Kidney capillary endothelial cell (primary cell): ENCODE measurements at places on chromosomes 16 and 17.

DNA sequence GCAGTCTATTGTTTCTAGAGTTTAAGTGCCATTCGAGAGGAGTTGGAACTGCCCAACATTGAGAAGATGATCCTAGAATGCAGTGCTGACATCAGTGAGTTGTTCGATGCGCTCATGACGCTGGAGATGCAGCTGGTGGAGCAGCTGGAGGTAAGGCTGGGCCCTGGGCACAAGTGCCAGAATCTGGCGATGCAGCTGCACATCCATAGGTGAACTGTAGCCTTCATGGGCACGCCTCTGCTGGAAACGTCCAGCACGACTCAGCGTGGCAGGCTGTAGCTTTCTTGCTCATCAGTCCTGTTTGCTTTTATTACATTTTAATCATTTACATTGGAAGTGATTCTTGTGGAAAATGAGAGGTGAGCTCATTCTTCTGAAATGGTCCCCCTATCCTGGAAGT lies 31.7 kb downstream of the DRC3 start:
- DNase-seq: no peak

DNA sequence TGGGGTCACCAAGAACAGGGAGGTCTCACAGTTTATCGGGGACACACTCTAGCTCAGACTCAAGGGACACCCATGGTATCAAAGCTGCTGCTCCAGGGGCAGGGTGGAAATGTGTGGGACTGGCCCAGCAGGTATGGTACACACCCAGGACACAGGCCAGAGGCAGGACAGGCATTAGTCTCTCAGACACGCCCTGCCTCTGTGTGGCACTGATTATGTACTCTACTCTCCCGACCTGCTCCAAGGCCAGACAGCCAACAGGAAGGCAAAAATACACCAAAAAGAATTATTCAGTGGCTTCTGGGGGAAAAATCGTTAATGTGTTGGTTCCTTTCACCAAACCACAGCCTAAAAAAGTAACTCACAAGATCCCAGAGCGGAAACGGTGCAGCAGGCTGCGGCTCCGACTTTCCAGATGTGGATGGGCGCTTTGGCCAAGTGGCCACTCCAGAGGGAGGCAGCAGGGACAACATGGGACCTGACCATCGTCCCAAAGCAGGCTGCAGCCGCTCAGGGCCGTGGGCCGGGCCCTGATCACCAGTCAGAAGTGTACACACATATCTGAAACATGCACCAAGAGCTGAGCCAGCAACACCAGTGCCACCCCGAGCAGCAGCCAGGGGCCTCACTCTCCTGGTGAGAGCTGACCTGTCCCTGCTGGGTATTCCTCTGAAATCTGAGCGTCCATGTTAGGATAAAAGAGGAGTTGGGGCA lies 1.0 kb upstream of the SIRT7 start:
- DNase-seq: no peak

- DNase-seq: no peak
Observed at GRCh38 chr16:55651841-55652824, 3.7 kb upstream of the SLC6A2 start.

DNA sequence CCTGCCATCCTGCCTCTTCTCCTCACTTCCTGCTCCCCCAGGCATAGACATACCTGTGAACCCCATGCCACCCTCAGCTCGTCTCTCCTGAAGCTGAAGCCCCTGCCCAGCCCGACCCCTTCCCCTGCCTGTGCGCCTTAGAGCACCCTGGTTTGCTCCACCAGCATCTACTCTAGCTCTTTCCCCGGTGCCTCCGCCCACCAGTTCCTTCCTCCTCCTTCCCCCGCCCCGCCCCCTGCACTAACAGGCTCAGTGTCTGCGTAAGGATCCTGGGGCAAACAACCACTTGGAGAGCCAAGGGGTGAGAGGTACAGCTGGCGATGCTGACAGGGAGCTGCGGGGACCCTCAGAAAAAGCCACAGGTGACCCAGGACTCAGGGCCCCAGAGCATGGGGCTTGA lies 1.9 kb downstream of the GPR142 start:
- DNase-seq: no peak

DNA sequence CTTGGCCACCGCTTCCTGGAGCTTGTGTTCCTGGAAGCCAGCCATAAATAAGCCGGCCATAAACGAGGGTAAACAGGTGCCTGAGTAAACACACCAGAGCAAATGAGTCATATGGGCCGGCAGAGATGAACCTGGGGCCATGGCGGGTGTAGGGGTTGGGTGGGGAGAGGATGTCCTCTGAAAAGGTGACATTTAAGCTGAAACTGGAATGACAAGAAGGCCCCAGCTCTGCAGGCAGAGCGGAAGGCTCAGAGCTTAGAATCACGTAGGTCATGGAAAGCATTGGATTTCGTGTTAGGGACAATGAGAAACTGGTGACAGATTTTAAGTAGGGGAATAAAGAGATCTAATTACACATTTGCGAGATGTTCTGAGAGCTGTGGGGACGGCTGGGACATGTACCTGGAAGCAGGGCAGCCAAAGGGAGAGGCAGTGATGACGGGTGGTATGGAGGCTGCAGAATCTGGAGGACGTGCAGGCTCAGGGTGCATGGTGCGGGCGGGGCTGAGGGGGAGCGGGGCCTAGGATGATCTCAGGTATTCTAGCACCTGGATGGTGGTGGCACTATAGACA lies 8.1 kb upstream of the DNASE1 start:
- no peak for DNase-seq

DNA sequence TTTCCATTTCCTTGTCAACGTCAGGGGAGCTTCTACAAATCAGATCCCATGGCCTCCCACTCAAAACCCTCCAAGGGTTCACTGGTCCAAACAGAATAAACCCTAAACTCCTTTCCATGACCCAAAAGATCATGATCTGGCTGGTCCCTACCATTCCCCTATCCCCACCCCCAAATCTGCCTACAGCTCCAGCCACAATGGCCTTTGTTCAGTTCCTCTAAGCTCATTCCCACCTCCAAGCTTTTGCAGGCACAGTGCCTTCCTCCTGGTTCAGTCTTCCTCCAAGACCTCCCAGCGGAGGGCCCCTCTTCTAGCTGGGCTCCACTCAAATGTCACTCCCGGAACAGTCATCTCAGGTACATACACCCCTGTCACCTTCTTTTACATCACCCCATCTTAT lies 2.0 kb downstream of the GPRC5B start:
- DNase-seq: peak; percentile 2

DNA sequence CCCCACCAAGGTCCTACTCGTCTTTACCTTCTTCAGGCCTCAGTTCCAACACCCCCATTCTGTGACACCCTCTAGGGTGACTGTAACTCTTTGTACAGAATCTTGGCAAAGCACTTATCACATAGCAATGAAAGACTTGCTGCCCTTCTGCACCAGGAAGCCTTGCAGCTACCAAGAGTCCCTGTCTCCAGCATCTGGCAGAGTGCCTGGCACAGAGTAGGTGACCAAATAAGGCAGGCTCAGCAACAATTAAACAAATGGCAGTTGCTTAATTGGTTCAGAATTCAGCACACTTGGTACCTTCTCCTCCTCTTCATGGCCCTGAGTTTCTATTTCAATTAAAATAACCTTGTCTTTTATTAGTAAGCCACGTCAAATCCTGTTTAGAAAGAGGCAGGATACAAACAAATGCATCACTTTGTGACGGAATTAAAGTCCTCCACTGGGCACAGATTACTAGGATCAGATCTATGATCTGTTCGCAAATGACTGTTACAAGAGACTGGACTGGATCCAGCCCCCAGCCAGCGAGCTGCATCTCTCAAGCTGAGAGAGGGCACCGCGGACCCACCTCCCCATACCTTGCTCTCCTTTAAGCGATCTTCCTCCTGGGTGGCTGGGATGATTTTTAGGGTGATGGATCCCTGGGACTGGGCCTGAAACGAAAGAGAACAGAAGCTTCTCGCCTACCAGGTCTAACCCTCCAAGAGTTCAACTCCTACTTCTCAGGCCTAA lies 9.4 kb downstream of the MPP3 start:
- DNase-seq: no peak

GRCh38 chr17:29433541-29433940 lies 43.4 kb downstream of the TAOK1 start:
- DNase-seq: no peak

DNA sequence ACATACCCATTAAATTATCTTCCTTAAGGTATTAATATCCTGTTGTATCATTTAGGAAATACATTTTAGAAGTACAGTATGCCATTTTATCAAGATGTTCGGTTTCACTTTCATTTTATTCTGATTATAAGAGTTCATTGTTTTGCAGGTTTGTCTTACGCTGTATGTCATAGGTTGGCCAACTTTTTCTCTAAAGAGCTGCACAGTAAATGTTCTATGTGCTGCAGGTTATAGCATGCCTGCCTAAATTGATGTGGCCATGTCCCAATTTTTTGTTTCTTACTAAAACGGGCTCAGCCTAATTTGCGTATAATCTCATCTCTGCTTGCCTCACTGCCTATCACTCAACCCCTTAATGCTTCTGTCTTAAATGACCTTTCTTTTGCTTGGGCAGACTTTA lies 126.4 kb downstream of the USP22 start:
- no peak for DNase-seq

DNA sequence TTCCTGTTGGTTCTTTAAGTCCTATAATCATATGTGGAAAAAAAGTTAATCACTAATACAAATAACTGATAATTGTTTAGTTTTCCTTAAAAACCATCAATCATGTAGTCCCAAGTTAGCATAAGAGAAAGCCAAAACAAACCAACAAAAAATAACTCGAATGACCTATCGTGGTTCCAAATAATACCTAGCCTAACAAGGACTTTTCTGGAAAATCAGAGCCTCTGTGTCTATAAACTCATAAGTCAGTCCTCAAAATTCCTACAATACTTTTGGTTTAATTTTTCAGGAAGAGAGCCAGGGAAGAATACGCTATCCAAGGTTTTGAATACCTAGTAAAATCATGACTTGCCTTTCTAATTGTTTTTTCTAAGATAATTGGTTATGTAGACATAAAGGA lies 975.3 kb upstream of the SOX9 start:
- DNase-seq: no peak

DNA sequence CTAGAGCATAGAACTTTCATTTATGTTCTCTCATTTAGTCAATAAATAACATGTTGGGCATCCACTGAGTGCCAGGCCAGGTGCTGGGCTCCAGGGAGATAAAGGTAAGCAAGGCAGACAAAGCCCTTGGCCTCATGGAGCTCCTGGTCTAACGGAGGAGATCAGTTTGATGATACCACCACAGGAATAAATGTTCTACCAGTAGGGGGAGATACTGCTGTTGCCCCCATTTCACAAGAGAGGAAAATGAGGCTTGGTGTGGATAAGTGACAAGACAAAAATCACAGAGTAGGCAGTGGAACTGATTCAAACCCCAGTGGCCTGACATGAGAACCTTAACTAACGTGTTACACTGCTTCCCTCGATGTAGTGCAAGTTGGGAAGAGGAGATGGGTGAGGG lies 80.4 kb upstream of the ERCC4 start:
- no peak for DNase-seq

DNA sequence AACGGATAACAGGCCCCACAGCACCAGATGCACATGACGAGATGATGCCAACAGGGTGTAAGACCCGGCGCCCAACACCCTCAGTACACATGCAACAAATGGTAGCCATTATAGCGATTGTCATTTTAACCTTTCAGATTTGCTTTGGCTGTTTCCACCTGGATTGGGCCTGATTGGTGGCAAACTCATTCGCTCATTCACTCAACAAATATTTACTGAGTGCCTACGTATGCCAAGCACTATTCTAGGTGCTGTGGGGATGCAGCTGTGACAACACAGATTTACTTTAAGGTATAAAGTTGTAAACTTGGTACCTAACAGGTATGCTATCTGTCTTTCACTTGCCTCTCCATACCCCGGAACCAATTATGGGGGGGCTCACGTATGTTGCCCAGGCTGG lies 66.8 kb downstream of the SRCIN1 start:
- DNase-seq: no peak

DNA sequence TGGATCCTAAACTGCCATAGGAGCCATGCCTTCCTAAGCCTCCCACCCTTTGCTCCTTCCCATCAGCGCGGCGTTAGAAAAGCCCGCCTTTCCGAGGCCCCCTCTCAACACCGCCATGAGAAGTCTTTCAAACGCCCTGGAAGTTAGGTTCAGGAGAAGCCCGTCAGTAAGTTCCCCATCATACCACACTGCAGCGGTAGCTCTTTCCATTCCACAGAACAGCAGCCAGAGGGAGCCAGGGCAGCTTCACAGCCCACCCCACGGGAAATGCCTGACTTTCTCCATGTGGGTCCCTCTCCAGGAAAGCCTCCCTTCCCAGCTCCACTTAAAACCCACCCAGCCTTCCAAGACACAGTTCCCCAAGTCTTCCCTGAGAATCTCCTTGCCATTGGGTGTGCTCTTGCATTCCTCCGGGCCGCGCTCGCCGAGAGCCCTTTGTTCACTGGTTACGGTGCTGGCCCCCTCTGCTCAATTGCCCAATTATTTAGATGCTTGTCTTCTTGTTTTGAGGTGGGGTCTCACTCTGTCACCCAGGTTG lies 28.7 kb downstream of the KIAA0513 start:
- no peak for DNase-seq

DNA sequence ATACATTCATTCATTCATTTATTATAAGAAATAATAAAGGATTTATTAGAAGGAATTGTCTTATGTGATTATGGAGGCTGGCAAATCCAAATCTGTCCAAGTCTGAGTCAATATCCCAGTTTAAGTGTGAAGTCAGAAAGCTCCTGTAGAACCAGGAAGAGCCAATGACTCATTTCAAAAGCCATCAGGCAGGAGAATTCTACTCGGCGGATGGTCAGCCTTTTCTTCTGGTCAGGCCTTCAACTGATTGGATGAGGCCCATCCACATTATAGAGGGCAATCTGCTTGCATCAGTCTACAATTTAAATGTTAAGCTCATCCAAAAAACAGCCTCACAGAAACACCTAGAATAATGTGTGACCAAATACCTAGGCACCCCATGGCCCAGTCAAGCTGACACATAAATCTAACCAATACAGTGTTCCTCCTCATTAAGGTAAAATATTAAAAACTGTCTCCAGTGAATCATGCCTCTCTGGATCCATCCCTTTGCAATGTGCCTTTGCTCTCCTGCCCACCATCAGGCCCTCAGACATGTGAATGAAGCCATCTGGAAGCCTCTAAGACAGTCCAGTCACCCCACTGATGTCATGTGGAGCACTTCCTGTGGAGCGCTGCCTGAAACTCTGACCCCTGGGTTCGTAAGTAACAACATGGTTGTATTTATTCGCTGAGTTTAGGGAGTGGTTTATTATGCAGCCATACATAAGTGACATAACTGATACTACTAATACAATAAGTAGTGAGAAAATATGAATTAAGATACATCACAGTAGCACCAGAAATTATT lies 69.2 kb upstream of the WSB1 start:
- DNase-seq: no peak

- DNase-seq: peak; percentile 93
Observed at GRCh38 chr17:35801583-35802224, 6.3 kb upstream of the MMP28 start.
